ENCODE measurements at places on chromosomes 12 and 14.

- DNase-seq: no peak
Measured at GRCh38 chr14:103033681-103034096, 23.7 kb downstream of the CDC42BPB start.

- no peak for DNase-seq
Measured at GRCh38 chr12:88141425-88141773, 489 bp downstream of the CEP290 start.

DNA sequence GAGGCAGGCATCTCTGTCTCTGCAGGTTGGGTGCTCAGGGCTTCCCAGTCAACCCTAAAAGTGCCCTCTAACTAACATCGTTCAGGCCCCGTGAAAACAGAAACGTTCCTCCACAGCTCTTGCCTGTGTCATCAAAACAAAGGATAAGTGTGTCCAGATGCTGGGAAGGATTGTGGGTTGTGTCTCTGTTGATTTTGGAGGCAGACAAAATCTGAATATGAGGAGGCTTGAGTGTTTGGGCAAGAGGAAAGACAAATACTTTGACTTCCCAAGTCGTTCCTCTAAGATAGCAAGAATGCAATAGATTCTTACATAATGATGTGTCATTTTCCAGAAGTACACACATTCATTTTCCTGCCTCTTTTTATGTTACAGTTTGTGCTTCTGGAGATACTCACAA is 52.9 kb downstream of the SERPINA3 start:
- DNase-seq: no peak

DNA sequence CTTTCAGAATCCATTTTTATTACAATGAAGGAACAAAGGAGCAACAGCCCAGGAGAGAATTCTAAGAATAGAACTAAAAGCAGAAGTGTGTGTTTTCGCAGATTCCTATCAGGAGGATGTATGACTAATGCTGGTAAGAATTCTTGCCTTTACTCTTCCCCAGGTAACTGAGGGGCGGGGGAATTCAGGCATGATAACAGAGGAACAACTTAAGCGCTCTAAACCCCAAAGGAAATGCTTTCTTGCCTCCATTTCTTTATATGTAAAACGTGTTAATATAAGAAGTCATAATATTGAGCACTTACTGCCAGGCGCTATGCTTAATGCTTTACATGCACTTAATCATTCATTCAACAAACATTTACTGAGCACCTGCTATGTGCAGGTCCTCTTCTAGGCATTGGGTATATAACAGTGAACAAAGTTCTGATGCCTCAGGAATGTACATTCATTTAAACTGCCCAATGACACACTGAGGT is 4.5 kb downstream of the HCAR1 start:
- peak; percentile 69 for DNase-seq

DNA sequence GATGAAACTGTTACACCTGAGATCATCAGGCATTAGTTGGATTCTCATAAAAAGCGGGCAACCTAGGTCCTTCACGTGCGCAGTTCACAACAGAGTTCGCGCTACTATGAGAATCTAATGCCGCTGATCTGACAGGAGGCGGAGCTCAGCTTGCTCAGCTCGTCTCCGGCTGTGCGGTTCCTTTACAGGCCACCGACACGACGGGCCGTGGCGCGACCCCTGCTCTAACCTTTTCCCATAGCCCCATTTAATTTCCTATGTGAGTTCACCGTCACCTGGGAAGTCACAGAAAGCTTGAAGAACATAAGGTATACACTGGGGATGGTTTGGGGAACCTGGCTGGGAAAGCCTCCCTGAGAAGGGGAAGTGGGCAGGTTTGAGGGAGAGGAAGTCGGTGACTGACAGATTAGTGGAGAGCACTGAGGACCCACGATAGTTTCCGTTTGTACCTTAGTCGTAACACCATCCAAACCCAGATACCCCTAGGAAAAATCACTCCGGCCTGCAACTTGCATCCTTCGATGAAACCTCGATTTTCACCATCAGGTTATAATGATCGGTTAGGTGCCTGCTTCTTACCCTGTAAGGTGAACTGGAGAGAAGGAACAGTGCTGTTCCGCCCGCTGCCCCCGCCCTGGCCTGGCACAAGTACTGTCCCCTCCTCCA is 2.8 kb upstream of the AAAS start:
- DNase-seq: no peak

- DNase-seq: no peak
Measured at GRCh38 chr12:112482733-112483132, 64.0 kb downstream of the PTPN11 start.

DNA sequence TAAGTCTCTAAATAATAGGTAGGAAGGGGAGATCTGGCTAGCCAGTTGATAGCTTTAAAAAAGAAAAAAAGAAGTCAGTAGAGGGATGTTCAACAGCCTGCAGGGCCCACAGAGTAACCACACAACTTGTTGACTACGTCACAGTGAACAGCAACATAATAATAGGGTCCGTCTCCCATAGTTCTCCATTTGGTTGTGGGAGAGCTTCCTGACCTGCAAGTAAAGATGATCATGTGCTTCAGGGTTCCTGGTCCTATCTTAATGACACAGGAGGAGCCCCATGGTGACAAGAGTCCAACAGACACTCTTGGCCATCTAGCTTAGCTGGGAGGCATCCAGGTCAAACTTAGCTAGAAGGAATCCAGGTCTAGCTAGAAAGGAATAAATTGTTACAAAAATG is 36.2 kb downstream of the FGD6 start:
- DNase-seq: no peak

DNA sequence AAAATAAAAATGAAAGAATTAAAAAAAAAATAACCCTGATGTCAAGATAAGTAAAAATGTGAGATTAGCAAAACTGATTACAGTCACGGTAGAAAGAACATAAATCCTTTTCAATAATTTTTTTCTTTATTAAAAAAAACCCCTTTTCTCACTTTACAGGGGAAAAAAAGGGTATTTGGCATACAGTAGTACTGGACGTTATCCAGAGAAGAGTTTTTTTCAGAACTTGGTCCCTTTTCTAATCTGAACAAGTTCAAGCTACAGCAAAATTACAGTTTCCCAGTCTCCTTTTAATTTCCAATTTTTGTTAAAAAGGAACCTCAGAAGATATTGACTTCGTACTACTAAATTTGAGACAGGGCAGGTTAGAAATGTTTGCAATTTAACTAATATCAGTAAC is 134.7 kb upstream of the DCN start:
- no peak for DNase-seq

GRCh38 chr12:1204581-1205121 is 213.6 kb downstream of the ERC1 start:
- DNase-seq: no peak

DNA sequence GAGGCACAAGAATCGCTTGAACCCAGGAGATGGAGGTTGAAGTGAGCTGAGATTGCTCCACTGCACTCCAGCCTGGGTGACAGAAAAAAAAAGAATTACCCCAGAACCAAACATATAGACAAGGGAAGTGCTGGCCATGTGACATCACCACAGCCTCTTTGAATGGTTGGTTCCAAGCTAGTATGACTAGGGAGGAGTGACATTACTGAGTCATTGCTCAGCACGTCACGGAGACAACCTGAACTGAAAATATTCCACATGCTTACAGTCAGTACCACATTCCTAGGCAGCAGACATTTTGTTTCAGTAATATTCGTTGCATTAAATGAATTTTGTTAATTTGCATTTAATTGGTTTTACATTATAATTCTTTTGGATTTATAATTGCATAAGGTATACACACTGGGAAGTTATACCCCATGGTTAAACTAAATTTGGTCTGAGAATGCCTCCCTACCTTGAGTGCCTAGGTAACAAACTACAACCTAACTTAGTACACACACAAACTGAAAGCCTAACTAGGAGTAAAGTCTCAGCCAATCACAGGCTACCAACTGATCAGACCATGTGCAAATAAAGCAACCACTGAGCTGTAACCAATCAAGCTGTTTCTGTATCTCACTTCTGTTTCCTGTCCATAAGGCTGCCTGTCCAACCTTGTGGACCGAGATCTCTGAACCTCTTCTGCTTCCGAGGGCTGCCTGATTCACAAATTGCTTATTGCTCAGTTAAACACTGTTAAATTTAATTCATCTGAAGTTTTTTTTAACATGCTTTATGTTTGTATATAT is 164.4 kb downstream of the CAND1 start:
- DNase-seq: no peak

GRCh38 chr12:133204264-133204603 is 22.9 kb downstream of the ZNF268 start:
- no peak for DNase-seq

DNA sequence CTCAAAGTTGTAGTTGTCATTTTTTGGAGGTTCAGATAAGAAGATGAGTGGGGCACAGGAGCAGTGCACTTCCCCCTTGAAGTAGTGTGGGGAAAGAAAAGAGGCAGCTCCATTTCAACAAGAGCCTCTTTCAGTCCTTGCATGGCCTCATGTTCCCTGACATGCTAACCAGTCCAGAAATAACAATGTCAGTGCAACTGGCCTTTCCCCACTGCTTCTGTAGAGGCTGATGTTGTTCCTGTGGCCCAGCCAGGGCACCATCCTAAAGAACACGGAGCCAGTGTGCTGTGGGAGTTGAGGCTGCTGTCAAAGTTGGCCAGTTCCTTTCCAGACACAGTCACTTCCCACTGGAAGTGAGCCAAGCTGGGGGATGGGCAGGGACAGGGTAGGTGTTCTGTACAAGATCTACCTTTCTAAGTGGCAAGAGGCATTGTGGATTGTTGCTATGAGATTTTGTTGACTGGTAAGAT is 77.7 kb upstream of the SLC38A2 start:
- no peak for DNase-seq

DNA sequence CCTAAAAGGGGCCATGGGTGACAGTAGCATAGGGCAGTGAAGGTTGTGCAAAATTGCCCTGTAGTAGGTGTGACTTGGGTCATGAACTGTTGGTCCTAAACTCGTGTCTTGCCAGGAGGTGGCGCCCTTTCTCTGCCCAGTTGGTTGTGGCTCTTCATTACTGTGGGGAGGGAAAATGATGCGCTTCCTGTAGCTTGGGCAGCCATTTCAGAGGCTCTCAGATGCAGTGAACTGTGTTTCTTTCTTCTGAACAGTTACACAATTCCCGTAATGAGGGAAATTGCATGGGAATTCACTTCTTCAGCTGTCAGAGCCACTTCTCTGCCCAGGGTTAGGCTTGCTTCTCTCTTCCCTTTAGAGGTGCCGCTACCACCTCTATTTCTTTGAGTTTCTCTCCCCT is 148.1 kb upstream of the NRXN3 start:
- peak; percentile 54 for DNase-seq

DNA sequence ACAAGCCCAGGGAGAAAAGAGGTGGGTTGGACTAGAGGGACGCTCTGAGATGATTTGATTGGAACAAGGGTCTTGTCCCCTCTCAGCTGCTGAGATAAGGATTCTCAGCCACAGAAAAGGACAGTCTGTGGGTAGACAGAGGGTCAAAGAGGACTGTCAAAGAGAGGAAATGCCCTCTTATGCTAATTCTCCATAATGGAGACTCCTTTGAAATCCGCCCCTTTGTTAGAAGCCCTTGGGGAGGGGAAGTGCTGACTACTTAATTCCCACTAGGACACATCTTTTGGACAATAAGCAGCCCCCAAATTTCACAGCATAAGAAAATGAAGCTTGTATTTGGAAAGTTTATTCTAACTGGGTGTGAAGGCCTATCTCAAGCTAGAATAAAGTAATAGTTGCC is 176.6 kb downstream of the KTN1 start:
- DNase-seq: no peak

DNA sequence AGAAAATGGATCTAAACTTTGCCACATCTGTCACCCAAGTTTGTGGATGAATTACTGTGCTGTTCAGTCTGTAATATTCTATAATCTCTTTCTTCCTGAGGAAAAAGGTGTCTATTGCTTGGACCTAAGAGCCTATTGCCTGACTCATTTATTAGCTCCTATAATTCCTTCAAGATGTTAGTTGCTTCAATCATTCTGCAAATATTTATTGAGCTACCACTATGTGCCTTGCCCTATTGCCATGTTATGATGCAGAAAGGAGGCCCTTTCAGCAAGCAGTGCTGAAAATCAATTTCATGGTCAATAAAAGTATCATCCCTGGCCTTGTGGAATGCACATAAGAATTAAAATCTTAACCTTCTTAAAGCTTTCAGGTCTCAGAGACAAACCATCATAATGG is 113.6 kb downstream of the CCER1 start:
- no peak for DNase-seq

DNA sequence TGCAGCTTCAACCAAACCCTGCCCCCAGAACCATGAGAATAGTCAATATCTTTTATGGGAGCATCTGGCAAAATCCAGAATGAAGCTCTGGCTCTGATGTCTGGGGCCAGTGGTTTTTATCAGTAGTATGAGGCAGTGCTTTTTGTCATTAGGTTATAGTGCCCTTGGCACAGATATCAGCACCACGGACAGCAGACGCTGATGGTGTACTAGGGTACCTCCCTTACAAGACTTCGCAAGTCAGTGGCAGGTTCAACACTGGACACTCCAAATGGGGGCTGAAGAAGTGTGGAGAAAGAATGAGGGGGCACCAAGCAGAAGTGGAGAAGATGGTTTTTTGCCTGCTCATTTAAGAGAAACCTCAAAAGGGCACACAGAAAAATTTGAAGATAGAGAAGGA is 68.2 kb upstream of the E2F7 start:
- DNase-seq: peak; percentile 4

DNA sequence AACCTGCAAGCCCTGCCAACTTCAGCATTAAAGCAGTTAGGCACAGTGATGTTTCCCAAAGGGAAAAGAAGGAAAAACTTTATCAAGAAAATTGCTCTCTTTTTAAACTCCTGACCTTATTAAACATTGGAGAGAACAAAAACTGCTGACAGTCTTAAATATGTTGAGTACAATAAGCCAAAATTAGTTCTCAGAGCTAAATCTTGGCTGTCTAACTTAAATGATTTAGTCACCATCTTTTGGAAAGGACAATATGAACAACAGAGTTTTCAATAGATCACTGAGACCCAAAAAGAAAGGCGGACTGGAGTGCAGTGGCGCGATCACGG is 70.8 kb downstream of the DUSP6 start:
- no peak for DNase-seq

DNA sequence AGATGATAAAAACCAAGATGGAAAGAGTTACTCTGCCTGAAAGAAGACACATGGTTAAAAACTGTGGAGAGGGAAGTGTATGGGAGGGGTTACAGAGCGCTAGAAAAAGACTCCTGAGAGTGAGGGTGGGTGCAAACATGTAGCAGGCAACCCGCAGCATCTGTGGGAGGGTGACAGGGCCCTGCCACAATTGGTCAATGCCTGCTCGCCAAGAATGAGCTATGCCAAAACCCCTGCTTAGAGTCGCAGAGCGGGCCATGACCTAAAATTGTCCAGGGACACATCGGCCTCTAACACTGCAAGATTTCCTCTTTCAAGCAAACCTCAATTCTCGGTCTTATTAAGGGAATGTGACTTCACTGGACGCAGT is 700 bp downstream of the PRKAG1 start:
- DNase-seq: no peak

DNA sequence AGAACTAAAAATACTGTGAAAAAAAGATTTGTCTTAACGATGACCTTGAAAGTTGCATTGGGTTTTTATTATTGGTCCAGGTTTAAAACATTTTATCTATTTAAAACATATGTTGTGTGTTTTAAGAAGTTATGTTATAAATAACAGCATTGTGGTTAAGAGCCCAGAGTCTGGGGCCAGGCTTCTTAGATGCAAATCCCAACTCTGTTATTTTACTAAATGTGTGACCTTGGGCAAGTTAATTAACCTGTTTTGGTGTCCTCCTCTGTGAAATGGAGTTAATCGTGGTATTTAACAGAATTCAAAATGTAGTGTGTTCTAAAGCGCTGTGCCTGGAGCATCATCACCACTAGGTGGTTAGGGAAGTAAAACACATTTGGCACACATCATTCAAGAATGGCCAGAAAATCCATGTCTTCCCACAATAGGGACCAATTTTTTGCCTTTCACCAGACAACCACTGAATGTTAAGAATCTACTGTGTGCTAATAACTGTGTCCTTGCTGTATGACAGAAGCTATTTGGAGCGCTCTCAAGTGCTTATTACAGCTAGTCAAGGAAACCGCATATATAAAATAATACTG is 133.3 kb downstream of the MON2 start:
- no peak for DNase-seq
